GM23338 (cell line): ENCODE measurements at places on chromosomes 5 and 9.

DNA sequence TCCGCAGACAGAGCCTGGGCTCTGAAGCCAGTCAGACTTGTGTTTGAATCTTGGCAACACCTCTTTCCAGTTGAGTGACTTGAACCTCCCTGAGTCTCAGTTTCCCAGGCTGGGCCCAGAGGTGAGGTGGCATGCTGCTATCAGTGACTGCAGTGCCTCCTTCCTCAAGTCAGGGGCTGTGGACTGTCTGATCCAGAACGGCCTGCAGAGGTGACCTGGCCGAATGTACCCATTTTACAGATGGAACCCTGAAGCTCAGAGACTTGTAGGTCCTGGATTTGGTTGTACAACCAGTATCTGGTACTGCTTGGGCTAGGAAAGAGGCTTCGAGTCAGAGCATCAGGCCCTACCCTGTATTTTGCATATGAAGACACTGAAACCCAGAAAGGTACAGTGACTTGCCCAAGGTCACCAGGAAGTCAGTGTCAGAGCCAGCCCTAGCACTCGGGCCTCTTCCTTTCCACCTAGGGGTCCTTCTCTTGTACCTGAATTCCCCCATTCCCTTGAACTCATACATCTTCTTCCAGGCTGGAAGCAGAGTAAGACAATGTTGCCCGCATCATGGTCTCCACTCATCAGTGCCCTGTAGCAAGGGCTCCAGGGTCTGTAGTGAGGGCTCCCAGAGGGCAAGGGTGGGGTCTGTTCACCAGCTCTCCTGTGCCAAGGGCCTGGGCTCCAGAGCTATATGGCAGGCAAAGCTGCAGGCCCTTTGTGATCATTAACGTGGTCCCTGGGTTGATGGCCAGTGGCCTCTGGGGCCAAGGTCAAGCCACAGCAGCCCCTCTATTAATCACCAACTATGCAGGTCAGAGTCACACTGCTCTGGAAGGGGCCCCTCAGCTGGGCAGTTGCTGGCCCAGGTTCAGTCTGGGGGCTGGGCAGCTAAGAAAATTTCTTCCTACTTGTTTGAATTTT lies 28.5 kb downstream of the GSN start:
- DNase-seq = no peak

- DNase-seq = no peak
Measured at GRCh38 chr9:22921742-22922141, 475.1 kb downstream of the DMRTA1 start.

GRCh38 chr5:111551161-111551560 lies 38.8 kb upstream of the STARD4 start:
- peak; percentile 27 for DNase-seq

DNA sequence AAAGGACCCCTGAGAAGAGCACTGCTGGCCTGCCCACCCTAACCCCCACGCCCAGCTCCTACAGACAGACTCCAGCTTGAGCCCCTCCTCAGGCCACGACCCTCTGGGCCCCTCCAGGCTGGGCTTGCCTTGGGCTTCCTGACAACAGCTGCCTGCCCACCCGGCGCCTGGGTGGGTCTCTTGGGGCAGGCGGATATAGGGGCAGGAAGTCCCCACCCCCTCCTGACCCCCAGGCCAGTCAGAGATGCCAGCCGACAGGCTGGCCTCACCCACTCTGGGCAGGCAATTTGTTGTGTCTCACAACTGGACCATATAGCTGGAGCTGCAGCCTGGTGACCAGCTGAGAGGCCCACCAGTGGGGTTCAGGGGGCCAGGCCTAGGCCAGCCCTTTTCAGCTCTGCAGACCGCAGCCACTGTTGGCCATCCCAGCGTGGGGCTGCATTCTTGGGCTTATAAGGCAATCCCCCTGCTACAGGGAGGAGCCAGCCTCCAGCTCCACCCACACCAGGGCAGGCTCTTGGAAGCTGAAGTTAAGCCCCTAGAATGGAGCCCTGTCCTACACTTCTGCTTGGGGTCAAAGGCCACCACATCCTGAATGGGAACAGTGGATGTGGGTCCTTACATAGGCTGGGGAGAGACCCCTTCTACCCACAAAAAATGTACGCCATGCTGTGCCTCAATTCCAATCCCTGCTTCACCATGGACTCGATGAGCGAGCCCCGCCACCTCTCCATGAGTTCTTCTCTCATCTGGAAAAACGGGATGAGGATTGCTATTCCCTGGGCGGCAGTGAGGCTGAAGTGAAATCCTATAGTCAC lies 2.0 kb downstream of the PDLIM7 start:
- peak; percentile 85 for DNase-seq

GRCh38 chr5:173885475-173886010 lies 2.6 kb upstream of the CPEB4 start:
- DNase-seq = no peak

DNA sequence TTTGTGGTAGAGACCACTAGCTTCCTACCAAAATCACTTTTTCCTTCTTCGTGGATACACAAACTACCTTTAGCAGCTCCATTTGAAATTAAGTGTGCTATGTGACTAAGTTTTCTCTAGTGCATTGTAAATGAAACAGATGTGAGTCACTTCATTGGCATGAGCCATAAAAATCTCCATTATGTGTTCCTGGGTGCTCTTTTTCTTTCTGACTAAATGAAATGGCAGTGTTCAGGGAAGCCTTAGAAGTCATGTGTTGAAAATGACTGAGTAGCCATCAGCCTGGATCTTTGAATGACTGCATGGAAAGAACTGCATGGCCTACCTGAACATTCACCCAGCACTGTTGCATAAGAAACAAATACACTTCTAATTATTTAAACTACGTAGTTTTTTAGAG lies 107.9 kb downstream of the NDUFAF2 start:
- no peak for DNase-seq

- no peak for DNase-seq
Measured at GRCh38 chr5:14415024-14415697, 166.4 kb upstream of the OTULINL start.

- DNase-seq = peak; percentile 50
Measured at GRCh38 chr5:17218353-17219005, 1.0 kb downstream of the BASP1 start.

GRCh38 chr9:126519660-126520420 lies 93.9 kb upstream of the LMX1B start:
- DNase-seq = no peak

- DNase-seq = no peak
Measured at GRCh38 chr9:131278702-131279111, 2.4 kb upstream of the FAM78A start.

- DNase-seq = no peak
Measured at GRCh38 chr5:55771175-55771655, 33.4 kb downstream of the DDX4 start.

GRCh38 chr9:24071716-24072115 lies 245.7 kb upstream of the ELAVL2 start:
- no peak for DNase-seq

DNA sequence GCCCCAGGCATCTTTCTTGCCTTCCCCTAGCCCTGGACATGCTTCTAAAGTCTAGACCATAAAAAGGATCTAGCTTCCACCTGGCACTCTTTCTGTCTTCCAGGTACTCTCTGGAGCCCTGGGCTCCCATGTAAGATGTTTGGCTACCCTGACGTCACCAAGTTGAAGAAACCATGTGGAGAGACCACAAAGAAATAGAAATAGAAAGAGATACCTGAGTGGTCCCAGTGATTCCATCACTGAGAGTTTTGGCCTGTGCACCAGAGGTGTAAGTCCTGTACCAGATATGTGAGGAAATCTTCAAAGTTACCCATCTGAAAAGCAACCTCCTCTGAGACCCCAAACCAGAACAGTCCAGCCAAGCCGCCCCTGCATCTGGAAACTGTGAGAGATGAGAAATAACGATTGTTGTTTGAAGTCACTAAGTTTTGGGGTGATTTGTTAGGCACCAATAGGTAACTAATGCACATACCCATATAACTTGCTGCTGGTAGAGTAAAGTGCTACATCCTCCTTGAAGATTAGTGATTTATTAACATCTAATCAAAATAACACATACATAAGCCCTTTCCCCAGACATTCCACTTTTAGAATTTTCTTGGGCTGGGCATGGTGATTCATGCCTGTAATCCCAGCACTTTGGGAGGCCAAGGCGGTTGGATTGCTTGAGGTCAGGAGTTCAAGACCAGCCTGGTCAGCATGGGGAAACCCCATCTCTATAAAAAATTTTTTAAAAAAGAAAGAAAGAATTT lies 85.7 kb upstream of the LHFPL2 start:
- DNase-seq = no peak

DNA sequence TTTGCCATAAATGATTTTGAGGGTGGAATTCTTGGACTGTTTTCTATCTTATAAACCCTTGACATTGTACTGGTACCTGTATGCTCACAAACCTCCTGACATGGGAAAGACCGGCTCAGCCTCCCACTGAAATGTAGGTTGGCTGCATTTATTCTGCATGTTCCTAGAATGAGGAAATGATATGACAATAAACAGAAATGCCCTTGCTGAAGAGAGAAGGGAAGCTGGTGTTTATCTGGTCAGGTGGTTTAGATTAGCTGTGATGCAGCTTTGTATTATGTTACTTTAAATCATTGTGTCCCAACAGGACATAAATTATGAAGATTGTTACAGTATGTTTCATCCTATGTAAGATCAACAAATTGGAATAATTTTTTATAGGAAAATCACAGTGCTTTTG lies 23.1 kb upstream of the CATSPER3 start:
- no peak for DNase-seq

DNA sequence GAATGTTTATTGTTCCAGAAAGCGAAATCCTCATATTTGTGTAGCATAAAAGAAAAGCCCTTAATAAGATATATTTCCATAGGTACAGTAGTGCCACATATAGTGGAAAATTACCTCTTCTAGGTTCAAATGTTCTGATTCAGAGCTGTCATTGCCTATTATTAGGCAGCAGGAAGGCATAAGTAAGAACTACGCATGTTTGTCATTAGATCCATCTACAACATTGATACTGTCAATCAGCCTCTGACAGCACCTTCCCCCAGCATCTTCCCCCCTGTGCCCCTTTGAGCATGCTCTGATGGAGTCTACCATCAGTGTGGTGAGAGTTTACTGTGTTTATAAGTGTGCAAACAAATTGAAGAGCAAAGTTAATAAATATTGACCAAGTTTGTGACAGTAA lies 816.1 kb downstream of the TLE4 start:
- DNase-seq = no peak

DNA sequence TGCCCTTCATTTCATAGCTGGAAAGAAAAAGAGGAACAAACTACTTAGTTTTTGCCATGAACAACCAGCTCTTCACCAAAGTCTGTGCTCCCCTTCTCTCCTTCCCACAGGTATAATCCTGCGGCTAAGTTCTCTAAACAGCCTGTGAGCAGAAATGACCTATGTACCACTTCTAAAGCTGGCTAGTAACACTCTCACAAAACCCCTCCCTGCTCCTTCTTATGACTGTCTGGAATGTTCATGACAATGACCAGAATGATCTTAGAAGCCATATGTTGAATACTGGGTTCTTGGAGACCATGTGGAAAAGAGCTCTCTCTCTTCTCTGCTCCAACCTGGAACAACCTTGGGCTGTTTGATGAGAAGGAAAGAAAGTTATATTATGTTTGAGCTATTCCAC lies 12.9 kb upstream of the AMACR start:
- no peak for DNase-seq

DNA sequence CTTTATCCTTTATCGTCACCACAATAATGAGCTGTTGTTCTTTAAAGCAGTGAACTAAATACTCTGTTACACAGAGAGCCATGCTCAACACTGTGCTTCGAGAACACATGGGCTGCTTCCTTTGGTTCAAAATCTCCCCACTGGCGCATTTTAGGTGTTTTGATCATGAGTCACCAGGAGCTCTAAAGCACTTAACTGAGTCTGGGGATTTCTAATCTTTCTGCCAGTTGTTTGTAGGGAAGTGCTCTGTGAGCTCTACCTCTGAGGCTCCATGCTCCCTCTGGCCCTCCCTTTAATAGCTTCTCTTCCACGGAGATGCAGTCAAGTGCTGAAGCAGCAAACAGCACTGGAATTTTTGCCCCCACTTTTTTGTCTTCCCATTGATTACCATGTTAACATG lies 17.0 kb downstream of the ERAP2 start:
- no peak for DNase-seq

- DNase-seq = no peak
Measured at GRCh38 chr5:6721442-6721841, 8.2 kb downstream of the TENT4A start.

GRCh38 chr5:25285136-25285535 lies 640.4 kb upstream of the CDH10 start:
- no peak for DNase-seq

GRCh38 chr9:136821826-136822544 lies 14.2 kb downstream of the RABL6 start:
- peak; percentile 74 for DNase-seq

DNA sequence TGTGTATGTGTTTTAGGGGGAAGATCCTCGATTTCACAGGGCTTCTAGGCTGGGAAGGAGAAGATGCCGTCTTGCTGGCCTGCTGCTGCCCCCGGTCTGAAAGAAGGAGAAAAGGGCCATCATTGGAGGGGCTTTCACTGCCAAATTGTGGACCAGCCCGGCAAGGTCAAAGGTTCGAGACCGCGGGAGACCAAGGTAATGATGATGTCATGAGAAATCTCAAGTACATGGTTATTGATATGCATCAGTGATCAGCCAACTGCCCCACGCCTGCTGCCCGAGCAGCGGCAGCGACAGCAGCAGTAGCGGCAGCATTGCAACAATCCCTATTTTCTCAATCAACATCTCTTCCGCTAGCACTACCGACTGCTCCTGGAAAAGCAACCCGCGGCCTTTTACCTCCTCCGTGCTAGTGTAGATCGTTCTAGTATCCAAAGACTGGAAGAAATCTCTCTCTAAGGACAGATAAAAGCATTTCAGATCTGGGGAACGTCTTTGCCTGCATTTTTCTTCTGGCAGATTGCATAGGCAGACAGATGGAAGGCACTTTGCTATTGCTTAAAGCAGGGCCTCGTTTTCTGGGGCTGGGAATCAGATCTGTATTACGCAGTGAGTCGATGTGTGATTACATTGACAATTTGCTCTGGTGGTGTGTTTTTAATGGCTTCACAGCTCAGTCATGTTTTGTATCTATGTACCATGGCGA lies 215.3 kb downstream of the MEF2C start:
- DNase-seq = peak; percentile 65

- DNase-seq = peak; percentile 28
Measured at GRCh38 chr5:60540856-60541805, 158.8 kb downstream of the DEPDC1B start.

DNA sequence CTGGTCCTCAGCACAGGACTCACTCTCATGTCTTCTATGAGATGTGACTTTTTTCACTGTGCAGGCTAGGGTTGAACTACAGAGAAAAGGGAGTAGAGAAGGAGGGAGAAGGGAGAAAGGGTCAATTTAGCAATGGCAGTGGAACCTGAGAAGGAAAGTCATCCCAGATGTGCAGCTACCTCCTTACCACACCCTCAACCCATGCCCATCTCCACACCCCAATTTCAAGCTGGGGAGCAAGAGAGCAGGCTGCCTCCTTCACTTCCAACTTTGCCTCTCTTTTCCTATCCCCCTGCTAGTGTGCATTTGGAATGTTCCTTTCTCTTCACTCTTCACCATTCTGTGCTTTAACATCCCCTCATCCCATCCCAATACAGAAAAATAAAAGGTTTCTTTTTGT lies 163.5 kb upstream of the MAP3K1 start:
- DNase-seq = no peak

GRCh38 chr5:137828180-137828579 lies 39.5 kb upstream of the MYOT start:
- DNase-seq = no peak
